ENCODE measurements at places on chromosomes 3 and 15.

DNA sequence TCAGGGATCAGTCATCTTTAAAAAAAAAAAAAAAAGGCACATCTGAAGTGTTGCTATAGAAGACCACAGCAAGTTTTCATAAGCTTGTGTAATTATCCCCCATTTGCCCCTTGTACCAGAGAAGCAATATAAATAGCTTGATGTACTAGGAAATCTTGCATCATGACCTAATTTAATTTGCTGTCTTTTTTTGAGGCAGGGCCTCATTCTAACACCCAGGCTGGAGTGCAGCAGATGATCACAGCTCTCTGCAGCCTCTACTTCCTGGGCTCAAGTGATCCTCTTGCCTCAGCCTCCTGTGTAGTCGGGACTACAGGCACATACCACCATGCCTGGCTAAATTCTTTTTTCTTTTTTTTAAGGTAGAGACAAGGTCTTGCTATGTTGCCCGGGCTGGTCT, 88.7 kb downstream of the ARIH1 start:
- no peak for DNase-seq

DNA sequence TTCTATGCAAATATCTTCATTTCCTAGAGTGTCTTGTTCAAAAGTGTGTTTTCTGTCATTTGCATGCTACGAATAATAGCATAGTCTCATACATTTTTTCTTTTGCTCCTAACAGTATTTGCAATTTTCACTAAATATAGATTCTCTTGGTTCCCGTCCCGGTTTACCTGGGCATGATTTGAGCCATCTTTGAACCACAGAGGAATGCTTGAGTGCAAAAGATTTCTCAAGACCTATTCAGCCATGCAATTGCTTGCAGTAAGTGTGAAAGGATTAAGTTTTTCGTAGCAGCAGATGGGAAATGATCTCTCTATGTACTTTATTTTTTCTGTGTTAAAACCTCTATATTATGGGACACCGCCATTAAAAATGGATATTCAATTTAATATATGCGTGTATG, 733.0 kb downstream of the ZPLD1 start:
- no peak for DNase-seq

- no peak for DNase-seq
Measured at GRCh38 chr15:88011533-88011932, 245.0 kb downstream of the NTRK3 start.

DNA sequence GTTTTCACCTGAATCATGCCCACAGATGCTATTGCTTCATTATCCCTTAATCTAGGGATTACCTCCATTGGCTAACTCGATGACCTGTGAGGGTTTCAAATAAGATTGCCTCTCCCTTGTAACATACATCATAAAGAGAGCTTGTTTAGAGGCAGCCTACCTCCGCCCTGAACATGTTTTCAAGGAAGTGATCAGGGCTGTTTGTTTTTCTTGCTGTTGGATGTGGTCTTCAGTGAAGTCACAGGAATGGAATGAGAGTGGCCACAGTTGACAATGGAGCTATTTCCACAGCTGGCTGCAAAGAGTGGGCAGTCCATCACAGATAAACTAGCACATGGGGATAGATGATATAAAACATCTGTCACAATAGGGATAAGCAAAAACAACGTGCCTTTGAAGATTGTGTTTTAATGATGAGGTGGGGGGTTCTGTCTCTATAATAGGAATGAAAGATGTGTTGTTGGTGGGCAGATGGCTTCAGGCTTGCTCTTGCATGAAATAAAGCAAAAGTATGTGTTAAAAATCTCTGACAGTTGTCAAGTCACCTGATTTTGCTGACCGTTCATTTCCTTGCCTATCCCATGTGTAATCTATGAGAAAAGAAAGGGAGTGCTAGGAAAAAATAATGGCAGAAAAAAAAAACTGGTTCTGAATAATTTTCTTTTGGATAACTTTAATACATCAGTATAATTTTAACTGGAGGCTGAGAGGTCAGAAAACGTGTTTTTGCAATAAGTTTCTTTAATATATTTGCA, 642.3 kb downstream of the RBMS3 start:
- no peak for DNase-seq

GRCh38 chr3:187821616-187822317, 76.5 kb upstream of the BCL6 start:
- DNase-seq = no peak

DNA sequence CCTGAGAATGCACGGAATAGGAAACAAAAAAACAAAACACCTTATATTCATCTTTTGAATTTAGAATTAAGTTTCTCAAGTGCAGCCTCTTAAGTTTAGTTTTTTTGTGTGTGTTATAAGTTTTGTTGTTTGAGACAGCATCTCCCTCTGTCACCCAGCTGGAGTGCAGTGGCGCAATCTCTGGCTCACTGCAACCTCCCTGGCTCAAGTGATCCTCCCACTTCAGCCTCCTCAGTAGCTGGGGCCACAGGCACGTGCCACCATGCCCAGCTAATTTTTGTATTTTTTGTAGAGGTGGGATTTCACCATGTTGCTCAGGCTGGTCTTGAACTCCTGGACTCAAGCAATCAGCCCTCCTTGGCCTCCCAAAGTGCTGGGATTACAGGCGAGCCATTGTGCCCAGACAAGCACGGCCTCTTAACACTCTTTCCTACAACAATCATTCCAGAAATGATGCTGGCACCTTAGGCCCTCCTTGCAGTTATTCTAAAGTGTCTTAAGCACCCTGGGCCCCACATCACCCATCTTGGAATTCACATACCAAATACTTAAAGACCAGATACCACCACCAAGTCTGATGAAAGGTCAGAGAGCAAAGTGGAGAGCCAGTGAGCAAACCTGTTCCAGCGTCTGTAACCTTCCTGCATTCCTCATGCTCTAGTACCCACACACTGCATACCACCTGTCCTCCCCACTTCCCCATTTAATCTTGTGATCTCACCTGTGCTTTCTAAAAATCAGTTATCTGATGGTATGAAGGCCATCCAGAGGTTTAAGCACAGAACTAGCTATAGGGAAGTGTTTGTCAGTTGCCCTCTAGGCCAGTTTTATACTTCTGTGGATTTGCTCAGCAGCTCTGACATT, 6.9 kb upstream of the SPG11 start:
- DNase-seq = no peak

DNA sequence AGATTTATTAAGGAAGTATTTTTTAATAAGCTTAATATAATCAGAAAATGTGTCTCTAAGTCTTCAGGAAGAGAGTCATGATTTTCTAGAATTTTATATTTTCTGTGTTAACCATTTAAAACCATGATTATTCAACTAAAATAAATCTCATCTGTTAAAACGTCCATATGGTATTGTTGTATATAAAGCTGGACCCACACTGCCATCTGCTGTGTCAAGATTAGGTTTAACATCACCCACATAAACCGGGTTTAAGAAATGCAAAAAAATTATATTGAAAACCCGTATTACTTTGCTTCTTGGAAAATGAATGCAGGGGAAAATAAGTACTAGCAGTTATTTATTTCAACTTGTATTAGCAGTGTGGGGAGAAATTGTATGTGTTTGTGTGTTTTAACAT, 9.5 kb upstream of the CCDC66 start:
- no peak for DNase-seq

- DNase-seq = no peak
Measured at GRCh38 chr3:126343649-126344035, 13.6 kb downstream of the KLF15 start.

- DNase-seq = no peak
Measured at GRCh38 chr3:122767540-122768372, 25.9 kb downstream of the HSPBAP1 start.

DNA sequence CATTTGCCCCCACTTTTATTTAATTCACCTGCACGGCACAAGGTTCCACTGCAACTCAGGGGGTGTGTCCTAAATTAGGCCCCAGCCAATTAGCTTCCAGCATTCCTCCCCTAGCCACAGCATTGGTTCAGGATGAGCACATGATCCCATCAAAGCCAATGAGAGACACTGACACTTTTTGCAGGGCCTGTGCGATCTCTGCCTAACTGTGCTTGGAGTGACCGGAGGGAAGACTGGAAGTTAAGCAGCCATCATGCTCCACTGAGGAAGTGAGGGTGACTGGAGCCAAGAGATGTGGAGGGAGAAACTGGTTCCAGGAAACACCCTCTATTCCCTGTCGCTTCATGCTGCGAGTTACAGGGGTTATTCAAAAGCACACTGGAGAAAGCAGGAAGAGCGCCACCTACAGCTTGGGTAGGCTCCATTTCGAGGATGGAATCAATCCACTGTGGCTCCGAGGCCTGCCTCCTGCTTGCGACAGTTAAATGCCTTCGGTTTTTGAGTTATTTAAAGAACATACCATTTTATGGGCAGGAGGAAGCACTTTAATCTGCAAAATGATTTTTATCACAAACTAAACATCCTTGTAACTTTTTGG, 122.2 kb upstream of the WNT5A start:
- no peak for DNase-seq

DNA sequence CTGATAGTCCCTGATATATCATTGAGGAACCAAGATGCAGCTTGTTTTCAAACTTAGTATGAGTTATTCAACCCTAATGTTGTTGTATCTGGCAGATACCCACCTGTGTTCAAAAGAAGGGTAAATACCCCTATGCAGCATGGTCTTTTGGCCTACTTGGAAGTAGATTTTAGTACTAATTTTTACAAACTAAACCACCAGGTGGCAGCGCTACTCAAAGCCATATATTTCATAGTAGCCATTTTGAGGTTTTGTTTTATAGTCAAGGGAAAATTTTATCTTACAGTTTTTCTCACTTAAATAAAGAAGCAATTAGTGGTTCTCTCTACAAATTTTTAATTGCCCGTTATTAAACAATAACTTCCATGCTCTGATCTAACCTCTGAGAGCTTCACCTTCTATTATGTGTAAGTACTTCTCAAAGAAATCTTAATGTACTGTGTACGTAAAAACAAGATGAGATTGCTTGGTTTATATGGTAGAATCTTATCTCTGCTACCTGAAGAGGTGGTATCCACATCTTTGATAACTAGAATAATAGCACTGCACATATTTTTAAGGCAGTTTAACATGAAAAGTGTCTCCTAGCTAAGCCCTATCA, 31.5 kb upstream of the MLF1 start:
- no peak for DNase-seq

DNA sequence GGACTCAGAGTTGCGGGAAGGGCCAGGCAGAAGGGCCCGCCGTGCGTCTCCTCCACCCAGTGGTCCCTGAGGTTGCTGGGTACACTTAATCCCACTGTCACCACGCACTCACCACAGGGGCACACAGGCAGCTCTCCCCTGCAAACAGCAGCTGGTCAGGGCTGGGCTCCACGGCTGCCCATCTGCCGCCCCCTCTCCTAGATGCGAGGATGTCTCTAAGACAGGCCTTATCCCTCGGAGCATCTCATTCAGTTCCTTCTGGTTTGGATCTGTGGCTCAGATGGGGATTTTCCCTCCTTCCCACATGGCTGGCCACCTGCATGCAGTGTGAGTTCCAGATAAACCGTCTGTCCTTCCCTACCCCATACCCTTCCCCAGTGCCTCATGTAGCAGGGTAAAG, 26.3 kb downstream of the MRPS11 start:
- DNase-seq = no peak
